ENCODE measurements at places on chromosomes 1 and 21.

DNA sequence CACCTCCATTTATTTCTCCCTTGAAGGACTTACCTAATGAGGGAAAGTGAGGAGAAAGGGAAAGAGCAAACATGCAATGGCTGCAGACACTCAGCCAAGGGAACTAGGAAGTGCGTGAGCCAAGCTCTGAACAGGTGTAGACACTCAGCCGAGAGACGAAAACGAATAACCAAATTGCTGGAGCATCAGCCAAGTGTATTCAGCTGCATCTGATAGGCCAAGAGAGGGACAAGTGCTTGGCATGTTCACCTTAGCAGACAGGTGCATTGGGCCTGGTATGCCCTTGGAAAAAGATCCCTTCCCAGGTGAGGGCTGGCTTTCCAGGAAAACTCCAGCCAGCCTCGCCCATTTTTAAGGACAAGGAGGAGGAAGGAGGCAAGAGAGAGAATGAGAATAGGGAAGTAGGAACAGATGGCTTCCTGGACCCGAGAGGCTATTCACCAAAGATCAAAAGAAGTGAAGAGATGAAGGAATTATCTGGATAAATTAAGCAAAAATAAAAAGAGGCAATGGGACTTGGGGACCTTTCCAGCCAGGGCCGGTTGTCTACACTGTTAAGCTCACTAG lies 184.7 kb downstream of the TOMM20 start:
- no peak overlapping the region for H3K27ac ChIP-seq
- H3K36me3 ChIP-seq: no peaks in the 10 kb centered on the region
- no peak overlapping the region for H3K4me3 ChIP-seq

DNA sequence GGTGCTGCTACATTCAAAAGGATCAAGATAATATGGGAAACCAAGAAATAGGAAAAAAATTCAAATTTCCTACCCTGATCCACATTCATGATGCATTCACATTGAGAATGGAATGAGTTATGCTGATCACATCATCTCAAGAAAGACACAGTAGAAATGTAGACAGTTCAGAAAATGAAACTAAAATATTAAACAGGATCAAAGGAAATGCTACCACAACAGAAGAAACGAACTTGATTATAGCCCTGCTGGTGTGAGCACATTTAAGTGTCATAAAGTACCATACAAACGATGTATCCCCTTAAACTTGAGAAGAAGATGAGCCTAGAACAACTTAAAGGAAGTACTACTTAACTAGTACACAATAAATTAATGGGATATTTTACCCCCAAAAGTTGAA lies 21.3 kb downstream of the SYDE2 start:
- H3K4me3 ChIP-seq: no peak overlapping the region
- DNase-seq: no peak
- H3K27me3 ChIP-seq: no peaks in the 10 kb centered on the region
- peaks cover 5% of the 10 kb centered on the region for H3K4me1 ChIP-seq
- H3K36me3 ChIP-seq: no peaks in the 10 kb centered on the region

GRCh38 chr1:1778663-1779319 lies 521 bp upstream of the NADK start:
- no peaks in the 10 kb centered on the region for H3K36me3 ChIP-seq
- peak; percentile 75 for DNase-seq
- H3K27me3 ChIP-seq: no peaks in the 10 kb centered on the region
- H3K4me3 ChIP-seq: peak overlapping the region; percentile 92
- H3K27ac ChIP-seq: peak overlapping the region; percentile 68

GRCh38 chr1:88272216-88272615 lies 411.9 kb upstream of the PKN2 start:
- no peaks in the 10 kb centered on the region for H3K4me1 ChIP-seq
- H3K36me3 ChIP-seq: no peaks in the 10 kb centered on the region
- H3K4me3 ChIP-seq: no peak overlapping the region
- no peaks in the 10 kb centered on the region for H3K27me3 ChIP-seq
- no peak for DNase-seq
- no peak overlapping the region for H3K27ac ChIP-seq

- H3K27ac ChIP-seq: peak overlapping the region; percentile 6
- no peak for DNase-seq
- no peaks in the 10 kb centered on the region for H3K27me3 ChIP-seq
- H3K36me3 ChIP-seq: no peaks in the 10 kb centered on the region
- H3K4me1 ChIP-seq: peaks cover 10% of the 10 kb centered on the region
Observed at GRCh38 chr1:32247452-32247851, 430 bp downstream of the FAM167B start.

- peaks cover 9% of the 10 kb centered on the region for H3K36me3 ChIP-seq
- no peak overlapping the region for H3K27ac ChIP-seq
- no peaks in the 10 kb centered on the region for H3K4me1 ChIP-seq
- DNase-seq: no peak
- H3K4me3 ChIP-seq: no peak overlapping the region
- no peaks in the 10 kb centered on the region for H3K27me3 ChIP-seq
Observed at GRCh38 chr1:232393444-232394146, 236.3 kb downstream of the SIPA1L2 start.

DNA sequence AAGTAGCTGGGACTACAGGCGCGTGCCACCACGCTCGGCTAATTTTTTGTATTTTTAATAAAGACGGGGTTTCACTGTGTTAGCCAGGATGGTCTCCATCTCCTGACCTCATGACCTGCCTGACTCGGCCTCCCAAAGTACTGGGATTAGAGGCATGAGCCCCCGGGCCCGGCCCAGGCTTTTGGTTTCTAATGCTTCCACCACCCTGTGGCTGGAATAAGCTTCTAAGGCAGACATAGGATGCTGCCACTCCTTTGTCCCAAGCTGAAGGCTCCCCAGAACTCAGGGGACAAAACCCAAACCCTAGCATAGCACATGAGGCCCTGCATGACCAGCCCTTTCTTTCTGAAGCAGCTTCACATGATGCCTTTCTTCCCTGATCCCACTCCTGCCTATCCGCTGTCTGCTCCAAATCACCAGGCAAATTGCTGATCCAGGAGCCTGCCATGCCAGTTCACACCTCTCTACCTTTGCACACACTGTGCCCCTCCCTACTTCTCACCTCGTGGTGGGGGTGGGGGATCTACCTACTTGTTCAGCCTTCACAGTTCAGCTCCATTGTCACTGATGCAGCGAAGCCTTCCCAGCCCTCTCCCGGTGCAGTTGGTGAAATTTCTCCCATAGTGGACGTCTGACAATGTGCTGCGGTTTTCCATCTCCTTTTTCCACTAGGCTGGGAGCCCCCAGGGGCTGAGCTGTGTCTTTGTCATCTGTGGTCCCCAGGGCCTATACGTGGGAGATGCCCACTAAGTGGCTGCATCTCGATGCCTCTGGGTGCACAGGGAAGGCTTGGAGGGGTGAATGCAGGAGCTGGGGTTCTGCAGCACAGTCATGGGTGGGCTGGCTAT lies 6.9 kb downstream of the PTPRU start:
- DNase-seq: no peak
- H3K36me3 ChIP-seq: no peaks in the 10 kb centered on the region
- H3K27ac ChIP-seq: no peak overlapping the region
- H3K27me3 ChIP-seq: no peaks in the 10 kb centered on the region
- H3K4me1 ChIP-seq: peaks cover 6% of the 10 kb centered on the region
- H3K4me3 ChIP-seq: no peak overlapping the region

- H3K36me3 ChIP-seq: no peaks in the 10 kb centered on the region
- H3K4me1 ChIP-seq: peaks cover 16% of the 10 kb centered on the region
- no peaks in the 10 kb centered on the region for H3K27me3 ChIP-seq
Observed at GRCh38 chr1:178238722-178239510, 145.0 kb downstream of the RASAL2 start.

DNA sequence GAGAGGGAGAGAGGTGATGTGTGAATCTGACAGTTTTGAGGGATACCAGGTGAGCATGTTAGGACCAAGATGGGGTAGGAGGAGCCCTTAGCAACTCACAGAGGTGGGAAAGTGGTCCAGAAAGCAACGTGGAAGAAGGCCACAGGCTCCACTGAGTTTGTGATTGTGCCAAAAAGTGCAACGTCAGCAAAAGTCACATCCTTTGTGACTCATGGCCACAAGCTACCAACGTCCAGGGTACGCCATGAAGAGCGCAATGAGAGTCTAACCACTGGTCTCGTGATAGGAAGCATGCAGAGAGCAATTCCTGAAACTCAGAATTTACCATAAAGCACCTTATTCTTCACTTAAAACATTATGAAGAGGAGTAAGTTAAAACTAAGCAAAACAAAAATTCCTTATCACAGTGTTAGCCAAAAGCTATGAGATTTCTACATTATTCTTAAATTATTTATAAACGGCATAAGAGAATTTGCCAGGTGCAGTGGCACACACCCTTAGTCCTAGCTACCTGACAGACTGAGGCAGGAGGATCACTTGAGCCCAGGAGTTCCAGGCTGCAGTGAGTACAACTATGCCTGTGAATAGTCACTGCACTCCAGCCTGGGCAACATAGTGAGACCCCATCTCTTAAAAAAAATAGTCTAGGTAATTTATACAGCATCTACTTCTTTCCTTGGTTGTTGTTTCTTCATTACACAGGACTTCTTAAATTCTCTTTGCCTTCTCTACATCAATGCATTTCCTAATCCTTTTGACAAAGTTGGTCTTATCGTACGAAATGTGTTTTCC lies 55.2 kb downstream of the COLGALT2 start:
- no peaks in the 10 kb centered on the region for H3K27me3 ChIP-seq
- H3K36me3 ChIP-seq: no peaks in the 10 kb centered on the region
- DNase-seq: no peak
- no peak overlapping the region for H3K27ac ChIP-seq

GRCh38 chr1:47699492-47700235 lies 261.8 kb downstream of the FOXD2 start:
- H3K4me1 ChIP-seq: no peaks in the 10 kb centered on the region
- DNase-seq: no peak
- H3K4me3 ChIP-seq: no peak overlapping the region

DNA sequence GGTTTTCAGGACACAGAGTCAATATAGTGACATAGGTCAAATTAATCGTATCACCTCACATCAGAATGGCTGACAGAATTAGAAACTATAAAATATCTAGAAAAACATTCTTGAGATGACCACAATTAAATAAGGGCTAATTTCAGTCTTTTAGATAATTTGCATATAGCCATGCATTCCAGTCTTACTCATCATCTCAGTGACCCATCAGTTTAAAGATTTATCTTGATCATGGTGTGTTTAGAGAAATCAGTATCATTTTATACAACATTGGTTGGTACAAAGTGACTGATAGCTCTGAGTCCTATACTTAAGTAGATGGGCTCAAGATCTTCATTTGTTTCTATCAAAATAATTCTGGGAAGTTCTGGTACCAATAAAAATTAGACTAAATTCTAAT lies 262.3 kb upstream of the SNX7 start:
- H3K4me1 ChIP-seq: no peaks in the 10 kb centered on the region
- H3K4me3 ChIP-seq: no peak overlapping the region
- no peak overlapping the region for H3K27ac ChIP-seq
- H3K27me3 ChIP-seq: no peaks in the 10 kb centered on the region
- no peak for DNase-seq

GRCh38 chr1:192489748-192490147 lies 85.8 kb upstream of the RGS1 start:
- H3K36me3 ChIP-seq: no peaks in the 10 kb centered on the region
- H3K4me3 ChIP-seq: no peak overlapping the region
- peak; percentile 70 for DNase-seq
- no peaks in the 10 kb centered on the region for H3K27me3 ChIP-seq
- H3K4me1 ChIP-seq: peaks cover 24% of the 10 kb centered on the region
- peak overlapping the region; percentile 39 for H3K27ac ChIP-seq

- H3K27me3 ChIP-seq: peaks cover 63% of the 10 kb centered on the region
- peak; percentile 45 for DNase-seq
- peaks cover 10% of the 10 kb centered on the region for H3K4me1 ChIP-seq
- H3K36me3 ChIP-seq: no peaks in the 10 kb centered on the region
- H3K27ac ChIP-seq: no peak overlapping the region
Observed at GRCh38 chr1:3671371-3672180, 19.3 kb downstream of the TP73 start.

DNA sequence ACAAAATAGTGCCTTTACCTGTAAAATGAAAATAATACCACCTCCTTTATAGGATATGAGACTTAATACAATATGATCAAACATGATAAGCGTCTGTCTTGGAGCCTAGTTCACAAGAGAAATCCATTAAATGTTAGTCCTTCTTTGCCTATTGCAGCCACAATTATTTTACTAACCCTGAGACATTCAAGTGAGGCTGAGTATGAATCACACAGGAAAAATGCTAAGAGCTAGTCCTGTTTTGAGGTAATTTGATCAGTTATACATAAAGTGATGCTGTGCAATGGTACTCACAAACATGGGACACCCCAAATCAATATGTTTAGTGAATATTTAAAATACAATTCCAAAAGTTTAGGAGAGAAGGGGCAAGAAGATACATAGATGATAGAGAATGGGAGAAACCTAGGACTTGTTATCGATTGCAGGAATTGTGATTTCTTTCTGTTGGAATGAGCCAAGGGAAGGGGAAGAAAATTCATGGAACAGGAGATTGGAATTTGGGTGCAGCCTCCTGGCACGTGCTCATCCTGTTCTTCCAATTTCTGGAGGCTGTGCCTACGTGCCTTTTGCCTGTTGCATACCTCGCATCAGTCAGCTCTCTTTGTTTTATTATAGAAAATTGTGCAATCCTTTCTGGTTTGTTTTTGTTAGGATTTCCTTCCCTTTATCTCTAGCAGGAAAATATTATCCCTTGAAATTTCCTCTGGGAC lies 39.9 kb upstream of the BACH1 start:
- no peak overlapping the region for H3K27ac ChIP-seq
- H3K4me1 ChIP-seq: no peaks in the 10 kb centered on the region
- no peaks in the 10 kb centered on the region for H3K36me3 ChIP-seq

- no peaks in the 10 kb centered on the region for H3K4me1 ChIP-seq
- H3K27ac ChIP-seq: no peak overlapping the region
Observed at GRCh38 chr21:33371366-33371765, 31.8 kb upstream of the IFNGR2 start.

- no peak overlapping the region for H3K4me3 ChIP-seq
- DNase-seq: no peak
- no peaks in the 10 kb centered on the region for H3K36me3 ChIP-seq
- no peaks in the 10 kb centered on the region for H3K27me3 ChIP-seq
- no peak overlapping the region for H3K27ac ChIP-seq
Observed at GRCh38 chr21:29305561-29305960, 6.8 kb downstream of the BACH1 start.

- no peak overlapping the region for H3K4me3 ChIP-seq
- no peaks in the 10 kb centered on the region for H3K4me1 ChIP-seq
- DNase-seq: no peak
- H3K36me3 ChIP-seq: no peaks in the 10 kb centered on the region
- H3K27me3 ChIP-seq: no peaks in the 10 kb centered on the region
Observed at GRCh38 chr1:194959795-194960194, 1648.4 kb downstream of the KCNT2 start.

- peak overlapping the region; percentile 80 for H3K27ac ChIP-seq
- peaks cover 20% of the 10 kb centered on the region for H3K4me1 ChIP-seq
- no peaks in the 10 kb centered on the region for H3K27me3 ChIP-seq
- H3K4me3 ChIP-seq: peak overlapping the region; percentile 36
- DNase-seq: peak; percentile 44
- no peaks in the 10 kb centered on the region for H3K36me3 ChIP-seq
Observed at GRCh38 chr1:172322219-172323061, 98.0 kb upstream of the C1orf105 start.

DNA sequence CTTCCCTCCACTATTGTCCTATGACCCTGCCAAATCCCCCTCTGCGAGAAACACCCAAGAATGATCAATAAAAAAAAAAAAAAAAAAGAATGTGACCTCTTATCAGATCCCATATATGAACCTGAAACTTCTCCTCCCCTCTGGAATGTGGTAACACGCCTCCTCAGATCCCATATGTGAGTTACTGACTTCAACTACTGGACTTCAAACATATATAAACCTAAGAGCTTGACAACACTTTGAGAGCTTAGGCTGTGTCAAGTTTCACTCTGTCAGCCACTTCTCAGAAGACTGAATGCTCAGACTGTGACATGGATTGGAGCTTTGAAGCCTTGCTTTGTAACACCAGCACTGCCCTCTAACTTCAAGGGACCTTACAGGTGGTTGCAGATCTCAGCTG lies 148.4 kb downstream of the COP1 start:
- no peak for DNase-seq
- no peaks in the 10 kb centered on the region for H3K4me1 ChIP-seq
- no peak overlapping the region for H3K4me3 ChIP-seq
- no peaks in the 10 kb centered on the region for H3K27me3 ChIP-seq

Measured in tibial artery (tissue), 4 donors.